COLO829 (cell line): ENCODE measurements at places on chromosomes 11 and 22.
A peak's percentile ranks its signal among the peaks of the same experiment; 100 is the strongest.

- DNase-seq: no peak
These were observed 20.7 kb upstream of the C11orf96 start for GRCh38 chr11:43921561-43922294.

GRCh38 chr11:69677749-69678148 lies 2.6 kb upstream of the LTO1 start:
- no peak for DNase-seq

GRCh38 chr11:95306123-95306522 lies 75.1 kb upstream of the SESN3 start:
- no peak for DNase-seq

DNA sequence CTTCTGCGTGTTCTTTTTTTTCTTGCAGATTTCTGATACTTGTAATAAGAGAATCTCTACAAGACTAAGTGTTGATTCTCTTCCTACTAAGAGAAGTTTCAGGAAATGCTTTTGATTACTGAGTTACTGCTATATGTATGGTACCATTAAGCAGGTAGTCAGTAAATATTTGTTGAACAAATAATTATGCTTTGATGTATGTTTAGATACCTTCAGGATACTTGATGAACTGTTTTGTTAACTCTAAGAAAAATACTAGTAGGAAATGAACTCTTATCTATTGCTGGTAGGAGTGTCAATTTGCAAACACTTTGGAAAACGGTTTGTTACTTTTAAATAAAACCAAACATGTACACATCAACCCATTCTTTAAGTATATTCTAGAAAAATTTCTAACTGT lies 90.6 kb downstream of the TMEM135 start:
- DNase-seq: no peak

DNA sequence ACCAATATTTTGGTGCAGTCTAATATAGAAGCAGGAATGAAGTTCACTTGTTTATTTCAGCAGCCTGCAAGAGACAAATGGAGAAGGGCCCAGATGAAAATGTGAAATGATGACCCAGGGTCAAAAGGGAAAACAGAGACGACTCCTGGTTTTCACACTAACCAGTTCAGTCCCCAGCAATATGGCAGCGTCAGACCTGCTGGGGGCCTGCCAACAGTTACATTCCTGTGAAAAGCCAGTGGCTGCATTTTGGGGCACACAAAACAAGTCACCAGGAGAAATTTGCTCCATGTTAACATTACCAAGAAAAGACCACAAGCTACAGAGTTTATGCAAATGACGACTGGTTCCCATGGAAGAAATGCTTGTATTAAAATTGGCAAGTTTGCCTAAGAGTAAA lies 80.2 kb downstream of the CCDC34 start:
- DNase-seq: no peak

DNA sequence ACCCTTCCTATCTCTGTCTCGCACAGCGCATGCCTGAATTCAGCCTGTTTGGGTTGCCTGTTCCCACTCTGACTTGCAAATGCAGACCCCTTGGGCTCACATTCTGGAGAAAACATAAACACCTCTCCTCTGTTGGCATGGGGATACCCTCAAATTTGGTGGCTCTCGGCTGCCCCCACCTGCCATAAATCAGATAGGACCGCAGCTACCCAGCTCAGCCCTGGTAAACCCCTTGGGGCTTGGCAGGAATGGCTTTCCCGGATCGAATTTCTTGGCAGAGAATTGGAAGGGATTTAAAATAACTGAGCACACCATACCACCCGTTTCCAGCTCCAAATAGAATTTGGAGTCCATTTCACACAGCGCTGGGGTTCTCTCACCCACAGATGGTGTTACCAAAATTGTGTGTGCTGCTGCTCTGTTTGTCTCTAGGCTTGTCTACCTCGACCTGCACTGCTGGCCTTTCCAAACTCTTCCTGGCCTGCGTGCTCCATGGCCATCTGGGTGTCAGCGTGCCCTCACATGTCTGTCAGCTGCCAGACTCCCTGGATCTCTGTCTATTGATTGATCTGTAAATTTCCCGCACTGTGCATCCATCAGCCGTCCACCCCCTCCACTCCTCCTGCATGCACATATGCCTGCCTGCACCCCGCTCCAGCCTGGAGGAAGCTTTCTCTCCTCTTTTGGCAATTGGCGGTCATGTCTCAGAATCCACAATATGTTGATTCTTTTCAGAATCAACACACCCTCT lies 134.0 kb downstream of the NTM start:
- DNase-seq: no peak

- DNase-seq: no peak
These were observed 525 bp downstream of the BIK start for GRCh38 chr22:43110927-43111623.

- no peak for DNase-seq
These were observed 13.3 kb downstream of the FAM118A start for GRCh38 chr22:45322873-45323525.

GRCh38 chr11:9757809-9758636 lies 94.1 kb downstream of the SWAP70 start:
- DNase-seq: peak; percentile 91

DNA sequence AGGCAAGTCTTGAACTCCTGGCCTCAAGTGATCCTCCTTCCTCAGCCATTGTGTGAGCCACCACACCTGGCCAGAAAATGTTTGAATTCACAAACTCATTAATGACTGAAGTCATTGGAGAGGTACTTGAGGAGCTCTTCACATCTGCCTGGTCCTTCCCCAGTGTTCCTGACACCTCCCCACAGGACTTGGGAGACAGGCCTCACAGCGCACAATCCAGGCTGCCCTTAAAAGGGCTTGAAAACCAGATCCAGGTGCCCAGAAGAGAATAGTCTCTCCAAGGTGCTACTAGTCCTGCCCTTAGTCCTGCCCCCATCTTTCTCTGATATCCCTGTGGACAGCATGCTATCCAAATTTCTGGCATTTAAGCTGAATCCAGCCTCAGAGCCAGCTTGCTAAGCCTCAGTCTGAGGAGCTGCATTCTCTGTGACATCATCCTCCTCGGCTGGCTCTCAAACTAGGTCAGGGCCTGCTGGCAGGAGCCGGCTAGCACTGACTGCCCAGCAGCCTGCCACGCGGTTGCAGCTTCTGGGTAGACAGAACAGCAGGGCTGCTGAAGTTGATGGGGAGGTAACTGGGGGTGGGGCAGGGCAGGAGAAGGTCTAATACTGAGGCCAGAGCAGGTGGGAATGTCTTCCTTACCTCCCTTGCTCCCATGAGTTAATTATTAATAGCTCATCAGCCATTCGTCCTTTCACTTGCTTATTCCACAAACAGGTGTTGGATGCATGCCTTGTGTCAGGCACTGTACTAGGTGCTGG lies 35.3 kb upstream of the NECTIN1 start:
- no peak for DNase-seq

DNA sequence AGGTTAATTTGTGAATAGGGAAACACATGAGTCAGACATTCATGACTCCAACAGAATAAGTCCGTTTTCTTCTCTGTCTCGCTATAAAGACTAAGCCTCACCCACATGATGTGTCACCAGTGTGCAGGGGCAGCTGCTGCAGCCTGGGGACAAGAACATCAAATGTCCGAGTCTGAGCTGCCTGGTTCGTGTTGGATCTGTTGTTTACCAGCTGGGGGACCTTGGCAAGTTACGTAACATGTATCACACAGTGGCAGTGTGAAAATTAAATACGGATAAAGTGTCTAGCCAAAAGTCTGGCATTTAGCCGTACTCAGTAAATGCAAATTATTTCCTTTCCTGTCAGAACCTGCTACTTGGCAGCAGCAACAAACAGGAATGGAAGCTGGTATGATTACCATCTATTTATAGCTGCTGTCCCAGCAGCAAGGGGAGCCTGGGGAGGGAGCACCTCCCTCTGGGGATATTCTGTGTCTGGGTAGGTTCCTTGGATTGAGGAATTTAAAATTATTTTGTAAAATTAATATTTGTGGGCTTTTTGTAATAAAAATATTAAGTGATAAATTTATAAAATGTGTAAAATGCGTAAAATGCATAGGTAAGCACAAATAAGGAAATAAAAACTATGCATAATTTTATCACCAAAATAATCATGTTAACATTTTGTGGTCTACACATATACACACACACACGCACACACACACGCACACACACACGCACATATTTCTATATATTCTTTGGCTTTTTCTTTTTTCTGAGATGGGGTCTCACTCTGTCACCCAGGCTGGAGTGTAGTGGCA lies 1.3 kb upstream of the CLDN25 start:
- DNase-seq: peak; percentile 53

- no peak for DNase-seq
These were observed 12.6 kb upstream of the GLYATL1 start for GRCh38 chr11:58926695-58927094.

DNA sequence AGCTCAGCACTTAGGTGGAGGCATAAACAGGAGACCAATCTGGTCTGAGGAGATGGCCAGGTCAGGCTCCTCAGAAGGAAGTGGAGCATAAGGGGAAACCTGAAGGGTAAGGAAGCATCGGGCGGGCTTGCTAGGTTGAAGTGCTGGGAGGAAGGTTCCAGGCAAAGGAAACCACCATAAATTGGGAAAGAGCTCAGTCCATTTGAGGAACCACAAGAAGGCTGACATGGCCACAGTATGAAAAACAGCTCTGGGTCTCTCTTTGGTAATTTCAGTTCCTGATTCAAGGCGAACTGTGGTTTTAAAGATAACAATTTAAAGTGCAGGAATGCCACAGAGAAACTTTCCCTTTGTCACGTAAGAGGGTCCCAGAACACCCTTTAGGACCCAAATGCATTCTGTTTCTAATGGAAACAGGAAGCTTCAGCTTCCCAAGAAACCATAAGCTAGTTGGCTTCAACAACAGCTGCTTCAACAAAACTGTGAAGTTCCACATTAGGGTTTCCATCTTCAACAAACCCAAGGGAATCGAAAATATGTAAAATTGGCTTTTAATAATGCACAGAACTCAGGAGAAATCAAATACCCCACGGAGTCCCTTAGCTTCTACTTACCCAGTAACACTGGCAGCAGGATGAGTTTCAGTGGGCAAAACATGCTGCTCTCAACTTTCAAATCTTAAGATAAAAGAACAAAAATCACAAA lies 10.4 kb downstream of the JAML start:
- no peak for DNase-seq

DNA sequence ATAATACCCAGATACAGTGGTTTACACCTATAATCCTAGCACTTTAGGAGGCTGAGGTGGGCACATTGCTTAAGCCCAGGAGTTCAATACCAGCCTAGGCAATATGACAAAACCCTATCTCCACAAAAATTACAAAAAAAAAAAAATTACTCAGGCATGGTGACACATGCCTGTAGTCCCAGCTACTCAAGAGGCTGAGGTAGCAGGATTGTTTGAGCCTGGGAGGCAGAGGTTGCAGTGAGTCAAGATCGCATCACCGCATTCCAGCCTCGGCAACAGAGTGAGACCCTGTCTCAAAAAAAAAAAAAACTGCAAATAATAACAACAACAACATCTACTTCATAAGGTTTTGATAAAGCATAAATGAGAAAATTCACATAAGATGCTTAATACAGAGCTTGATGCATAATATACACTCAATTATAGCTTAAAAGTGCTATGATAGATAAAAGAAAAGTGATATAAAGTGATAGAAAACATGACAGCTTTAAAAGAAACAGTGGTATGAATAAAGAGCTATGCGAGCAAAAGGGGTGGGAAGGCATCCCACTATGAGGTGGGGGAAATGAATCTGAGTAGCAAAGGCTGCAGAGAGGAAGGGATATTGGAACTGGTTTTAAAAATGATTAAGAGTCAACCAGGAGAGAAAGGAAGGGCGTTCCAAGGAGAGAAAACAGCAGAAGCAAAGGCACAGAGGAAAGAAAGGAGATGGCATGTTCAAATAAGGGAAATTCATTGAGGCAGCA lies 197.6 kb downstream of the KIF18A start:
- no peak for DNase-seq

DNA sequence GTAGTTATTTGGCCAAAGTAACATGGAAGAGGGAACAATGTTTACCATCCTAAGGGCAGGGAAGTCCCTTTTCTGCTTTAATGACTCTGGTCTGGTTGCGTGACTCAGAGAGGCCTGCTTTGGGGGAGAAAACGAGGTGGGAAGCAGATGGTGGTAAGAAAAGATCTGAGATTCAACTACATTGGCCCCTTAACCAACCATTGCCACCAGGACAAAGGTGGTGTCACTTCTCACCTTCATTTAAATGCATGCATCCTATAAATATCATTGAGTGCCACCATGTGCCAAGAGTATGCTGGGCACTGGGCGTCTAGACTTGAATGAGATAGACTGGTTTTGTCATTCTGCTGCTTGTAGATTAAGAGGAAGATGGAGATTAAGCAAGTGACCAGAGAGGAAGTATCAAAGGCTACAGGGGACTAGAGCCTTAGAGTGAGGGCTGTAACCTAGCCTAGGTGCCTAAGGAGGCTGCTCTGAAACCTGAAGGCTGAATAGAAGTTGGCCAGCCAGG lies 3.6 kb upstream of the SORL1 start:
- DNase-seq: no peak

DNA sequence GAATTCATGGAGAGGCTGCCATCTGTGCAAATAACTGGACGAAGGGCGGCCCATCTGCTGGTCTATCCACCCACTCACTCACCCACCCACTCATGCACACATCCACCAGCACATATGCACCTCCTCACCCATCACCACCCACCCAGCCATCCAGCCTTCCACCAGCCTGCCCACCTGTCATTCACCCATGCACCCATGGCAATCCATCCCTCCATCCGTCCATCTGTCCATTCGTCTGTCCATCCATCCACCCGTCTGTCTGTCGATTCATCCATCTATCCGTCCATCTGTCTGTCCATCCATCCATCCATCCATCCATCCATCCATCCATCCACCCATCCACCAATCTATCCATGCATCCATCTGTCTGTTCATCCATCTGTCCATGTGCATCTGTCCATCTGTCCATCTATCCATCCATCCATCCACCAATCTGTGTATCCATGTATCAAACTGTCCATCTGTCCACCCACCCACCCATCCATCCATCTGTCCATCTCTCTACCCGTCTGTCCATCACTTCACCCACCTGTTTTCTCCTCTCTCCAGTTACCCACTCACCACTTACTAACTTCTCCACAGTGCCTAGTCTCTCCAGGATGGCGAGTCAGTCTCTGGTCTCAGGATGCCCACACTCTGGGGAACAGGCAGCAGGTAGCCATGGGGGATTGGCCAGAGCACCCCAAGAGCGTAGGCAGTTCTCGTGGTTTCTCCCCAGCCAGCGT lies 8.9 kb downstream of the TRPM5 start:
- no peak for DNase-seq

- no peak for DNase-seq
These were observed 98.2 kb downstream of the MSANTD4 start for GRCh38 chr11:105923807-105924206.

- no peak for DNase-seq
These were observed 36.8 kb downstream of the CDON start for GRCh38 chr11:126025822-126026221.

DNA sequence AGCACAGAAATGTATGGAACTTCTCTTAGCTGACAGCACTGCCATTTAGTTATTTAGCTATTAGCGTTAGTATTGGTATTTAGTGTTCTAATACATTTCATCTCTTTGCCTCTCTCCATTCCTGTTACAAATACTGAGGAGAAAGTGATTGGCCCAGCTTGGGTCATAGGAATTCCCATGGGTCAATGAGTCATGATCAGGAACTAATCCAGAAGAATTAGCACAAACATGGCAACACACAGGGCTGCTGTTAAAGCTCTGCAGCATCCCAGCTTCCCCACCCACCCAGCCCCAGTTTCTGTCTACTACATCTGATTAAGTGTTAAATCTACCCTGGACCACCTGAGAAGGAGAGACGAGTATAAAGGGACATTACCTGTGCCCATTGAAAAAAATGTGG lies 36.1 kb downstream of the PDGFD start:
- DNase-seq: peak; percentile 63
